ENCODE measurements at places on chromosomes 3 and 15.

DNA sequence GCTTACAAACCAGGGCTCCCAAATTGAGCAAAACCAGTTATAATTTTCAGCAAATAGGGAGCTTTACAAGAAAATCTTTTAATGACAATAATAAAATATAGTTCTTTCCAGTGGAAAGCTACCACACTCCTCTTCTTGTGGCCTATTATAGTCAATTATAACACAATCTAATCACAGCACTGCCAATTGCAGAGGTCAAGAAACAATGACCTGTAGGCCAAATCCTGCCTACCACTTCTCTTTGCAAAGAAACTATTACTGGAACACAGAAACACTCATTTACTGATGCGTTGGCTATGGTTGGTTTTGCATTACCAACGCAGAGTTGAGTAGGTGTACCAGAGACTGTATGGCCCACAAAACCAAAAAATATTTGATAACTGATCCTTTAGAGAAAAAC, 110.5 kb downstream of the WDR72 start:
- DNase-seq: no peak

GRCh38 chr3:53884623-53885022, 2.7 kb upstream of the ACTR8 start:
- DNase-seq: no peak

DNA sequence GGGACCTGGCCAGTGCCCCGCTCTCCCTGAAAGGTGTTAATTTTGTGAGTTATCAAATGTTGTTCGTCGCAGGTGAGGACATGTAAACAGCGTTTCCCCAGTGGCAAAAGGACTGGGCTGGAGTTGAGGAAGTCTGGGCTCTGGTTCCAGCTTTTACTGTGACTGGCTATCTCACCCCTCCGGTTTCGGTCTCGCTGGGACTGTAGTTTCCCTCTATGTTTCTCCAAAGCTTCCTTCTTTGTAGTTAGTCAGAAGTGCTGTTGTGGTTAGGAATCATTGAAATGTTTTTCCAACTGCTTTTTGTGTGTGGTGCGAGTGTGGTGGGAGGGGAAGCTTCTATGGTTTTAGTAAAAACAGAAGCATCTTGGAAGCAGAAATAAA, 990 bp upstream of the CLDN1 start:
- DNase-seq: no peak

DNA sequence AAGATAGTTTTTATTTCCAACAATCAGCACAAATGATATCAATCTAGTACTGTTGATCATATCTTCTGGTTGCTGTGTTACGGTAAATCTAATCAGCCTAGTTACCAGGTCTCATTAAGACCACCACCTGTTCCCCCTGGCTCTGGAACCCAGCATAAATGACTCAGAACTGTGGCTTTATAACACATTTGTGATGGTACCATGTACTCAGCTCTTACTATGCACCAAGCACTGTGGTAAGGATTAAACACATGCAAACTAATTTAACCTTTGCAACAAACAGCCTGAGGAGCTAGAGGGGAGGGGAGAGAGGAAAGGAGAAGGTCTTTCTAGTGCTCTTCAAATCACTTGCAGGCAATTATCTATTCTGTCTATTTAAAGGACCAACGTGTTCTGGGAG, 173.9 kb upstream of the LMCD1 start:
- DNase-seq: no peak

- DNase-seq: no peak
Measured at GRCh38 chr3:140629357-140630137, 48.3 kb upstream of the TRIM42 start.

- no peak for DNase-seq
Measured at GRCh38 chr3:72263223-72263990, 478.5 kb upstream of the PROK2 start.

DNA sequence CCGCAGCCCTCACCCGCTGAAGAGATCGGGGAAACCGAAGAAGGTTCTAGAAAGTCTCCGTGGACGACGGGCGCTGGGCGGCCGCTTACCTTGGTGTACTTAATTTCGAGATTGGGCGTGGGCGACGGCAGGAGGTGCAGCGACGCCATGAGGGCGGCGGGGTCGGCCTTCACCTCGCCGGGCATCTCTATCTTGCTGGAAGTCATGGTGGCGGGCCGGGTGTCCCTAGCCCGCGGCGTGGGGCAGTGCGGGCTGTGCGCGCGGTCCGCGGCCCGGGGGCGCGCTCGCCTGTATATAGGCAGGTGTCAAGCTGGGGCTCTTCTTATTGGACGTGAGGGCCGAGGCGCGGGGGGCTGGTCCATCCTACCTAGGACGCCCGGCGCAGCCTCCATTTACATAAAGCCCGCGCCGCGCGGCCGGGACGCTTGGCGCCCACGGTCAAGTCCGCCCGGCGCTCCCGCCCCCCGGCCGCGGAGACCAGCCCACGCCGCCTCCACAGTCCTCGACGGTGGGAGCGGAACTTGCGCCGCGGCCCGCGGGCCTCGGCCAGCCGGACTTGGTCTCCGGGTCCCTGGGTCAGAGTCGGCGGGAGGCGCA, at the start of gene ALDH1A2:
Gene ALDH1A2 (minus strand): TSS at position 267 of the 597 bp plus-strand sequence. CDS start 61 bp downstream, at position 206.
- DNase-seq: no peak

DNA sequence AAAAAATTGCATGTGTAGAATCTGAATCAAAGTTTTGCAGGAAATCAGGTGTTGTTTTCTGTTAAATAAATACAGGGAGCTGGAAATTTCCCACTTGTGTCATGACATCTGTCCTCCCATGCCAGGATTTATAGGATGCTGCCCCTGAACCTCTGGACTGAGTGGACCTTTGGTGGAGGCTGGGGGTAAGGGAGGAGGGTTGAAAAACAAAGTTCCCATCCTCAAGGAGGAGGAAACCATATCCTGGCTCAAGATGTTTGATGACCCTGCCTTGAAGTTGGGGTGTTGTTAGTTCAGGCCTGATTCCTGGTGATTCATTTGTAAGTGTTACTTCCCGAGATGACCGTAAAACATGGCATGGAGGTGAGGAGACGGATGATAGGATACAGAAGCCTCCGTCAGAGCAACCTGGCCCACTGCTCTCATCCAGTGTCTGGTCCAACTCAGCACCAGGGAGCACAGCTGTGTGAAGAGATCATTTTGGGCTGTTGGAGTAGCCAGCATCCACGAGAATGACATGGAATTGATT, 223.6 kb downstream of the CACNA2D3 start:
- no peak for DNase-seq

DNA sequence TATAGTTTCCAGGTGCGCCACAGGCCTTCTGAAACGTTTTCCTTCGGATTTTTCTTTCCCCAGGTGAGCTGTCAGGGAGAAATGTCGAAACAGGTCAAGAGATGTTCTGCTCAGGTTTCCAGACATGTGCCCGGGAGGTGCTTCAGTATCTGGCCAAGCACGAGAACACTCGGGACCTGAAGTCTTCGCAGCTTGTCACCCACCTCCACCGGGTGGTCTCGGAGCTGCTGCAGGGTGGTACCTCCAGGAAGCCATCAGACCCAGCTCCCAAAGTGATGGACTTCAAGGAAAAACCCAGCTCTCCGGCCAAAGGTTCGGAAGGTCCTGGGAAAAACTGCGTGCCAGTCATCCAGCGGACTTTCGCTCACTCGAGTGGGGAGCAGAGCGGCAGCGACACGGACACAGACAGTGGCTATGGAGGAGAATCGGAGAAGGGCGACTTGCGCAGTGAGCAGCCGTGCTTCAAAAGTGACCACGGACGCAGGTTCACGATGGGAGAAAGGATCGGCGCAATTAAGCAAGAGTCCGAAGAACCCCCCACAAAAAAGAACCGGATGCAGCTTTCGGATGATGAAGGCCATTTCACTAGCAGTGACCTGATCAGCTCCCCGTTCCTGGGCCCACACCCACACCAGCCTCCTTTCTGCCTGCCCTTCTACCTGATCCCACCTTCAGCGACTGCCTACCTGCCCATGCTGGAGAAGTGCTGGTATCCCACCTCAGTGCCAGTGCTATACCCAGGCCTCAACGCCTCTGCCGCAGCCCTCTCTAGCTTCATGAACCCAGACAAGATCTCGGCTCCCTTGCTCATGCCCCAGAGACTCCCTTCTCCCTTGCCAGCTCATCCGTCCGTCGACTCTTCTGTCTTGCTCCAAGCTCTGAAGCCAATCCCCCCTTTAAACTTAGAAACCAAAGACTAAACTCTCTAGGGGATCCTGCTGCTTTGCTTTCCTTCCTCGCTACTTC, 3.8 kb downstream of the BHLHE40 start:
- no peak for DNase-seq

DNA sequence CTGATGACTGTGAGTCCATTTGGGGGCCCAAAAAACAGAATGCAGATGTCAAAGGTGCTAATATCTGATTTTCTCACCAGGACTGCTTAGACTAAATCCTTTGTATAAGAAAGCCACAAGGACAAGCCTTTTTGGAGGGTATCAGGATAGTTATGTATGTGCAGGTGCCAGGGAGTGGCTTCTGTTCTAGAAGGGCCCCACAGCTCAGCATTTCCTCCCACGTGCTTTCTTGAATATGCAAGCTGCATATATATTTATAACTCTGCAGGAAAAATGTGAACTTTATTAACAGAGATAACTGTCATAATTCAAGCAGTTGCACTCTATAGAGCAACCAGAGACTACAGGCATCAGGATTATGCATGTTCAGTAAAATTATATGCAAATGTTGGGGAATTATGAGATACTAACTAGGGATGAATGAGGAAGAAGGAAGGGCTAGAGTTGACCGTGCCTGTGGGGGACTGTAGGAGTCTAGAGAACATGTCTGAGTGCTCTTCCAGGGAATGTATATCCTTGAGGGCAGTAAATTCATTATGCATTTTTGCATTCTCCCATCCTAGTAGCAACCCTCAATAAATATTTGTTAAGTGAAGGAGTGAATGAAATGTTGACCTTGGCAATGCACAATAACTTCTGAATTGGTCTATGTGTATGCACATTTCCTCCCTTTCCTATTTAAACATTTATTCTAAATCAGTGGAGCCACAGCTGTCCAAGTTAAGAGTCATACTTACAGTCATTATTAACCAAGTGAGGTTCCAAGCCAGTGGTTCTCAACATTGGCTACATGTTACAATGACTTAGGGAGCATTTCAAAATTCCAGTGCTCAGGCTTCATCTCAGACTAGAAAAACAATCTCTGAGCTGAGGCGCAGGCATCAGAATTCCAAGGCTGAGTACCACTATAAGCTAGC, 94.8 kb upstream of the ANKRD28 start:
- peak; percentile 24 for DNase-seq

DNA sequence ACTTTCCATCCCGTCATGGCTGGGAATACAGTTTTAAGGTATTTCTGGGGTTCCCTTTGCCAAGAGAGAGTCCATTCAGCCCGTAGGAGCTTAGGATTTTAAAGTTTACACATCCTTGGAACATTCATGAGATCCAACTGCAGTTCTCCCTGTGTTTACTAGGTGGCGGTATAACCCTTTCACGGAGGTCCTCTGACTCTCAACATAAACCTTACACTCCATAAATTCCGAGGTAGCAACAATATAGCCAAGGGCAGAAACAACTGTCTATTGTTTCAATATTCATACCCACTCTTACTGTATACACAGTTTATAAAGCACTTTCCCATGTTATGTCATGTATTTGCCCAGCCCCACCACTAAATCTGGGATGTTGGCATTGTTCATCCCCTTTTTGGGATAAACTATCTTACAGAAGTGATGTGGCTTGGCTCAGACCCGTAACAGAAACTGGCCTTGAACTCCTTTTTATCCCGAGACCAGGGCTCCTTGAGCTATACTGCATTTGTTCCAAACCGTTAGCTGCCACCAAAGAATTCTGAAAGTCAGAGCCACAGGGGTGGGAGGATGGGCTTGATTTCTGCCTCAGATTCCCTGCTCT, 69.2 kb upstream of the COL6A5 start:
- peak; percentile 20 for DNase-seq

- DNase-seq: no peak
Measured at GRCh38 chr3:157201648-157202278, 41.8 kb upstream of the CCNL1 start.

DNA sequence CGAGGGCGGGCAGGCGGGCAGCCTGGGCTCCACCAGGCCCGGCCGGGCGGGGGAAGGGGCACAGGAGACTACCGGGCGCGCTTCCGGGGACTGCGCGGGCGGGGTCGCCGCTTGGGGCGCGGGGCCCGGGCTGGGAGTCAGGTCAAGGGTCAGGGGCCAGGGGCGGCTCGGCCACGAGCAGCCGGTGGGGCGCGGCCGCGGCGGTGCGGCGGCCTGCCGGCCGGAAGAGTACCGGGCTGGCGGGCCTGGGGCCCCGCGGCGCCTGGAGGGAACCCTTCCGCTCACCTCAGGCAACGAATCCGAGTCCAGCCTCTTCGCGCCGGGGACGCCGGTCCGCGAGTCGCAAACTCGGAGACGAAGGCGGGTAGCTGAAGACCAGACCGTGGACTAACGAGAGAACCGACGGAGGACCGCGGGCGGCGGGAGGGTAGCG, 225 bp downstream of the RHOA start:
- no peak for DNase-seq

- DNase-seq: peak; percentile 29
Measured at GRCh38 chr3:64084640-64085039, 61.3 kb upstream of the PSMD6 start.

- no peak for DNase-seq
Measured at GRCh38 chr3:106172780-106173179, 304.0 kb upstream of the CBLB start.

DNA sequence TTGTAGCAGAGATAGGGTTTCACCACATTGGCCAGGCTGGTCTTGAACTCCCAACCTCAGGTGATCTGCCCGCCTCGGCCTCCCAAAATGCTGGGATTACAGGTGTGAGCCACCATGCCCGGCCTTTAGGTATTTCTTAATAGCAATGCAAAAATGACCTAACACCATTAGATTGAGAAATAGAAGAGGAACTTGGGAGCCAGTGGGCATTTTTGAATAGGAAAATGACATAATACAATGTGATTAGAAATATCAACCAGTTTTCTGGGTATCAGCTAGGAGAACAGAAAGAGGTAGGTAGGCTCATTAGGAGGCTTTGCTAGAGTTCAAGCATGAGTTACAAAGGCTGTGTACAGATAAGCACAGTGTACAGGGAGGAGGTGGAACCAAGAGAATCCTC, 101.8 kb upstream of the TBC1D5 start:
- no peak for DNase-seq

- no peak for DNase-seq
Measured at GRCh38 chr3:121942116-121942786, 48.0 kb downstream of the SLC15A2 start.

DNA sequence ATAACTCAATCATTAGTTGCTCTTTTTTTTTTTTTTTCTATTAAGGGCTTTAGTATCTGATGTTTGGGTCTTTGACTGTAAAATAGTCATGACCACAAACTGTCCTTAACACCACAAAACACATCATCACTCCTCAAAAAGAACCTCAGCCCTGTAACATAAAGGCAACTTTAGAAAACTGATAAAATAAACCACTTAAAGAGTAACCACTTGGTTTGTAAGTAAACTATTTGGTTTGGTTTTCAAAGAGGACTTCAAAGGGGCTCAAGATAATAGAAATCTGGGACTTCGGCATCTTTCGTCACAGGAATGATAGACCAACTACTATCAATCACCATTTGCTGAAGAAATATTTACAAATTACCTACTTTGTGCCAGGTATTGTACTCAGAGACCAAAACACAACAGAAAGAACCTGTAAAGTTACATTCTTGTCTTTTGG, 167.8 kb downstream of the FOXP1 start:
- no peak for DNase-seq

GRCh38 chr3:46987743-46988401, 8.4 kb downstream of the NBEAL2 start:
- DNase-seq: no peak

GRCh38 chr3:50210510-50211367, 5.7 kb downstream of the SLC38A3 start:
- no peak for DNase-seq

GRCh38 chr15:63089260-63090043, 32.2 kb upstream of the LACTB start:
- DNase-seq: peak; percentile 90

GRCh38 chr3:127260416-127260815, 27.4 kb downstream of the PRR20G start:
- DNase-seq: no peak

GRCh38 chr15:51299187-51300015, 39.0 kb downstream of the CYP19A1 start:
- no peak for DNase-seq

Data from AG04450 (cell line).